ENCODE measurements at places on chromosomes 11 and 22.

GRCh38 chr11:34316347-34317035 lies 41.3 kb downstream of the ABTB2 start:
- DNase-seq = no peak

DNA sequence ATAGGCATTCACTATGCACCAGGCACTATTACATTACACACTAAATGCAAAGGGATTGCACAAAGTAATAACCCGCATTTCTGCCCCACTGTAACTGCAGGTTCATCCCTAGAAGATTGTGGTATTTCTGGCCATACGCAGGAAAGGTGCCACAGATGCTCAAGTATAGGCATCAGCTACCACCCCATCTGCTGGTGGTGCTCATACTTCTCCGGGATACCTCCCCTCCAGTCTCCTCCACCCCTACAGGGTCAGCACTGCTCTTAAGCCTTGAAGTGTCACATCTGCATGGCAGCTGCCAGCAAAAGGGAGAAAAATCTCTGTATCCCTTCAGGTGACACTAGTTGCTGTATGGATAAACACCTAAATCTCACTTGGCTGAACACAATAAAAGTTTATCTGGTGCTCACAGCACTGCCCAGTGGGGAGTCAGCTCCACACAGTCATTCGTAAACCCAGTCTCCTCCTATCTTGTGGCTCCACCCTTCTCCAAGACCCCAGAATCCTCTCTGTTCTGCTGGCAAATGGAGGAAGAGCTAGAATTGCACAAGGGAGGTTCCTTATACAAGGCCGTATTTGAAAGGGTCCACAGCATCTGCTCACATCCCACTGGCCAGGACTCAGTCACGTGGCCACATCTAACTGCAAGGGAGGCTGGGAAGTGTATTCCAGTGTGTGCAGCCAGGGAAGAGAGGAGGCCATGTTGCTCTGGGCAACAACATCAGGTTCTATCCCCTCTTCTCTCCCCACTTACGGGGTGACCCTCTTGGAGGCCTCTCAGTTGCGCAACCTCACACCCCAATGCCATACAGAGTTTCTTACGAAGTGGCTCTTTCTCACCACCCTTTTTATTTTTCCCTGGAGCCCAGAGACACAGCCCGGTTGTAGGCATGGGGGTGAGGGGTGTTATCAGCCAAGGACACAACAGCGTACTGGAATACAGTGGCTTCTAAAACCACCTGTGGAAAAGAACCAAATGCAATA lies 114.7 kb downstream of the BUD13 start:
- DNase-seq = no peak

DNA sequence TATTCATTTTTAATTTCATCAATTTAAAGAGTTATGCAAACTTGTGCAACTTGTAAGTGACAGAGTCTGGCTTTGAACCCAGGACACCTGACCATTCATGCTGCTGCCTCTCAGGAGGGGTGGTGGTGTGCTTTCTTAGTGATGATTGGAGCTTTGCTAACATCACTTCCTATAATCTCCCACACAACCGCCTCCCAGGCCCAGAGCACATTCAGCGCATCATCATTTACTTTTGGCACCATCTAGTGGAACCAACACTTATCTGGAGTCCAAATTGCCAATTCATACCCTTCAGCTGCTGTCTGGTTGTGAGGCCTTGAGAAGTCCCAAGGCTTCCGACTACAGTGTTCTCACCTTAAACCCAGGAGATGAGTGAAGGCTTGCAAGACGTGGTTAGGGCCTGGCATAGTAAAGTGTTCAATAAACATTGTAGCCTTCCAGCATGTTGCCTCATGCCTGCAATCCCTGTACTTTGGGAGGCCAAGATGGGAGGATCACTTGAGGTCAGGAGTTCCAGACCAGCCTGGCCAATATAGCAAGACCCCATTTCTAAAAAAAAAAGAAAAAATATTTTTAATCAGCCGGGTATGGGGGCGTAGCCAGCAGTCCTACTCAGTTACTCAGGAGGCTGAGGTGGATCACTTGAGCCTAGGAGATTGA lies 1.1 kb upstream of the TTLL1 start:
- DNase-seq = peak; percentile 21

DNA sequence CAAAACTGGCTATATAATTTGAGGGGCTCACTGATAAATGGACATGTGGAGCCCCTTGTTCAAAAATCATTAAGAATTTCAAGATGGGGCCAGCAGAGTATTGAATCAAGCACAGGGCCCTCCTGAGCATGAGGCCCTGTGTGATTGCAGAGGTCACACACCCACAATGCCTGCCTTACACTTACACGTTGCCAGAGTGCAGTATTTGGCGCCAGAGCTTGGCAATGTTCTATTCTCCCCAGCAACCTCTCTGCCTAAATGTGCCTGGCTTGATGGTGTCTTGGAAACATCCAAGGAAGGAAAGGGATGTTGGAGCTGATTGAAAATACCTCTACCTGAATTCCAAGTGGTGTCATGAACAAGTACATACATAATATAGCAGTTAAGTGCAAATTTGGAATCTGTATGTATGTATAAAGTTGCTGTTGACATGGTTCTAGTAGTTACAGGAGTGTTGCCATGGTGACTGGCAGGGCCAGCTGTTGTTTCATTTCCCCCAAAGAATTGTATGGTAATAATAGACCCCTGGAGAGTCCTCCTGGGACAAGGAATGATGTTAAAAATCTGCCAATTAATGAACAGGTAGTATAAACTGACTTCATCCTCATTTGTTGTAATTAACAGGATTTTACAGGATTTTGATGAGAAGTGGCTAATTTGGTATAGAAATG lies 205.7 kb upstream of the NAV2 start:
- DNase-seq = no peak

DNA sequence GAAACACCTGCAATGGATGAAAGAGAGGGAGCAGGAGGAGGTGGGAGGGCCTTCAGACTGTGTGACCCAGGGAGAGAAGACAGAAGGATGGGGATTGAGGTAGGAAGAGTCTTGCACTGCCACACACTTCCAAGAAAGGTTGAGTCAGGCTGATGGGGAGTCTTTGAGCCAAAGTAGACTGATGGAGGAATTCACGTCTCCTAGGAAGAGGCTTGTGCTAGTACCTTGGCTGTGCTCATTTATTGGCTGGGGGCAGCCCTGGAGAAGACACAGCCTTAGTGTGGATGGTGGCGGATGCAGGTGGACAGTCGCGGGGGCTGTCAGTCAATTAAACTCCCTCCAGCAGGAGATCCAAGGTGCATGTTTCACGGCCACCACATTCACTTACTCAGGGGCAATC lies 16.2 kb upstream of the ACCSL start:
- no peak for DNase-seq

GRCh38 chr11:6315811-6316425 lies 4.4 kb downstream of the CAVIN3 start:
- no peak for DNase-seq

DNA sequence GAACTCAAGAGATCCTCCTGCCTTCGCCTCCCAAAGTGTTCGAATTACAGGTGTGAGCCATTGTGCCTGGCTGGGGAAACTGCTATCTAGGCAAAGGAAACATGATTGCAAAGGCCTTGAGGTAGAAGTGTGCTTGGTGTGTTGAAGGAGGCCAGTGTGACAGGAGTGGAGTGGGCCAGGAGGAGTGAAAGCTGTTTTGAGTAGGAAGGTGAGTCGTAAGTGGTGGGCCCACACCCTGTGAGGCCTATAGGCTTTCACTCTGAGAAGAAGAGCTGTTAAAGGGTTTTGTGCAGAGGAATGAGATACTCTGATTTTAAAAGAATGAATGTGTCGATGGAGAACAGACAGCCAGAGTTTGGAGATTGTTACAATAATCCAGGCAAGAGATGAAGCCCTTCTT lies 43.4 kb downstream of the WEE1 start:
- peak; percentile 18 for DNase-seq

DNA sequence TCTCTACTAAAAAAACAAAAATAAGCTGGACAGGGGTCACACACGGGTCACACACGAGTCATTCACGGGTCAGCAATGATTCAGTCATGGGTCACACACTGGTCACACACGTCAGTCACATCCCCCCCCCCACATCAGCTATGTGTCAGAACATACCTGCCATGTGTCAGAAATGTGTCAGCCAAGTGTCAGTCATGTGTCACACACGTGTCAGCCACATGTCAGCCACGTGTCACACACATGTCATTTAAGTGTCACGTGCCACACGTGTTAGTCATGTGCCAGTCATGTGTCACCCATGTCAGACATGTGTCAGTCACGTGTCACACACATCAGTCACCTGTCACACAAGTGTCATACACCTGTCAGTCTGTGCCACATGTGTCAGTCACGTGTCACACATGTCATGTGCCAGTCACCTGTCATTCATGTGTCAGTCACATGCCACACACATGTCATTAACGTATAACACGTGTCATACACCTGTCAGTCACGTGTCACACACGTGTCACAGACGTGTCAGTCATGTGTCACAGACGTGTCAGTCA lies 28.7 kb upstream of the MMP20 start:
- no peak for DNase-seq

GRCh38 chr11:134939031-134939430 lies 527.0 kb upstream of the B3GAT1 start:
- DNase-seq = no peak

GRCh38 chr22:31193092-31193491 lies 19.0 kb upstream of the LIMK2 start:
- no peak for DNase-seq

DNA sequence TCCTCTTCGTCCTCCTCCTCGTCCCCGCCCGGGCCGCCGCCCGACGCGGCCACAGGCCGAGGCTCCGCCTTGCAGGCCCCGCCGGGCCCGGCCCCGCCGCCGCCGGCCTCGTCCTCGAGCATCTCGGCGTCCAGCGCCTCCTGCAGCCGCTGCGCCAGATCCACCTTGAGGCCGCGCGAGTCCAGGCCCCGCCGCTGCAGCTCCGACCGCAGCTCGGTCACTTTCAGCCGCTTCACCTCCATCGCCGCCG lies 417 bp downstream of the HNRNPUL2 start:
- no peak for DNase-seq

DNA sequence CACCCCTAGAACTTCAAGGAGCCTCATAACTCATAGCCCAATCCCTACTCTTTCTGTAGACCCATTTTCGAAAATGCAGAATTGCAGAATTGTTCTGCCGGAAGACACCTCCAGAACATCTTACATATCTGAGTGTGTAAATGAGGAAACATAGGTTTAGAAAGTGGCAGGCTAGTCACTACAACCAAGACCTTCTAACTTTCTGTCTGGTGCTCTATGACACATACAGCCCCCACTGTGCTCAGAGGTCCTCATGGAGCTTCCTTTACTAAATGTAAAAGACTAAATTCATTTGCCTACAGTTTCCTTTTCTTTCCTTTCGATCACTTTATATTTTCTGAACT lies 132.1 kb upstream of the DDI1 start:
- no peak for DNase-seq

DNA sequence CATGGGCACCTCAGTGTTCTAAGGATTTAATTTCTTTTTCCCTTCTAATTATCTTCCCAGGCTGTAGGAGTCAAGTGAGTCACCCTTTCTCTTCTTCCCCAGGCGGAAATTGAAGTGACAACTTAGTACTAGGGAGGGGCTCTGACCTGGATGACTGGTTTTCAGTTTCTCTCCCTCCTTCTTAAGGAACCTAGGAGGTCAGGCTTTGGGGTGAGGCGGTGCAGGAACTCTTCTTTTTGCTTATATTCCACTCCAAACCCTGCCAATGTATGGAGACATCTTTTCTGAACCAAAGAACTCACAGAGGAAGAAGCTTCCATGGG lies 12.6 kb downstream of the ZDHHC5 start:
- DNase-seq = no peak

- DNase-seq = no peak
These were observed 313.7 kb upstream of the CADM1 start for GRCh38 chr11:115817844-115818468.

GRCh38 chr22:48240148-48240934 lies 1477.9 kb downstream of the TBC1D22A start:
- DNase-seq = no peak

DNA sequence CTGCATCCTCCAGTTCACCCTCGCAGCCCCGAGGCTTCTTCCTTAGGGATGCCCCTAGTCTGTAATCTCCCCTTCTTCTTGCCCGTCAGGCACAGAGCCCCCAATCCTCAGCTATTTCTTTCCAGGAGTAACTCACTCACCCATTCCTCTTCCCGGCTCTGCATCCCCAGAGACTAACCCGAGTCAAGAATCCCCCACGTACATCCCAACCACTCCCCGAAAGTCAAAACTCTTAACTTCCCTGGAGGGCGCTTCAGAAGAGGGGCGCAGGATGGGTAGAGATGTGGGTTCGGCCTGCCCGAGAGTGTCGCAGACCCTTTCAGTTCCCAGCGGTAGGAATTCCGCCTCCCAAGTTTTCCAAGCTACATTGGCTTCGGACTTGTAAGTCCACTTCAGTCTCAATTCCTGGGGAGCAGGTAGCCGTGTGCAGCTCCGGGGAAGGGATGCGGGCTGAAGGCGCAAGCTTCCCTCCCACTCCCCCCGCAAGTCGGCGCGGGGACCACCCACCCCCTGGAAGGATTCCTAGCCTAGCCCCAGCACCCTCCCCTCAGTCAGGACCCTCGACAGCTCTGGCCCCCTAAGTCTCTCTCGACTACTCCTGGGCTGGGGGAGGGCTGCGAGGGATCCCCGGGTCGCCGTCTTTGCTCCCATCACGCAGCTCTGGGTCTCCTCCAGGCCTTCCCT lies 871 bp downstream of the BDNF start:
- no peak for DNase-seq

DNA sequence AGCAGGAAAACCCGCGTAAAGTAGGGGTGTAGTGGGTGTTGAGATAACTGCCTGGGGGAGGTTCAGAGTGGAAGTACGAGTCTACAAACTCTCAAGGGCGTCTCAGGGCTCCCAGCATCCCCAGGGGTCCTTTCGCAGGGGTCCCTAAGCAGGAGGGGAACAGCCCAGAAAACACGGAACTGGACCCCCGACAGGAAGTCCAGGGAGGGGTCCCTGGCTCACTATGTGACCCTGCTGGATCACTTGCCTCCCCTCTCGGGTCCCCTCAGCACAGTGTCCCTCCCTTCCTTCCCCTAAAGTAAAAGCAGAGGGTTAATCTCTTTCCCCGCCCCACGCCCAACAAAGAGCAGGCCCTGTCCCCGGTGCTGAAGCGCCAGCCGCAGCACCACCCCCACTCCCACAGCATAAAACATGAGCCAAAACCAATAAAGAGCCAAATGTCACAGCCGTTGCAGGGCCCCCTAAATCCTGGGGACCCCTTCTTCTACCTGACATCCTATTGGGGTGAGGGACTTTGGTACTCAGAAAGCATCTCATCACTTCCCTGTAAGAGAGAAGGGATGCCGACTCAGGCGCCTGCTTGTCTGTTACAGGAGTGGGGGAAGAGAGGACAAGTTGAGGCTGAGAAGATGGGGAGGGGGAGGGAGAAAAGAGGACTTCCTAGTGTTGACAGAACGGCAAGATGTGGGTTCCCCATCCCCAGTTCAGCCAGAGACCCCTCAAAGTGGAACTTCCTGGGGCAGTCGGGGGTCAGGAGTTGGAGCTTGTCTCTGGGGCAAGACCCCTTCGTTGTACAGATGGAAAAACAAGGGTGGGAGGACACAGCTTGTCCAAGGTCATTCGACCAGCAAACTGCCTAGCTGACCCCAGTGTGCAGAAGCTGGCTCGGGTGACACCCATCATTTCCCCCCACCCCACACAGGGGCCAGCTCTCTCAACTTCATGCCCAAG lies 1.4 kb upstream of the NEFH start:
- no peak for DNase-seq

Measured in NK-92 treated with Interleukin-12 subunit alpha and Interleukin-12 subunit beta, amount 100 ng/mL, for 24 hours (cell line).